ENCODE measurements at places on chromosomes 7 and 10. TPM values are rescaled to one million over a fixed set of nuclear protein-coding genes. Genes with fewer than 3 reads are reported as not detected.

DNA sequence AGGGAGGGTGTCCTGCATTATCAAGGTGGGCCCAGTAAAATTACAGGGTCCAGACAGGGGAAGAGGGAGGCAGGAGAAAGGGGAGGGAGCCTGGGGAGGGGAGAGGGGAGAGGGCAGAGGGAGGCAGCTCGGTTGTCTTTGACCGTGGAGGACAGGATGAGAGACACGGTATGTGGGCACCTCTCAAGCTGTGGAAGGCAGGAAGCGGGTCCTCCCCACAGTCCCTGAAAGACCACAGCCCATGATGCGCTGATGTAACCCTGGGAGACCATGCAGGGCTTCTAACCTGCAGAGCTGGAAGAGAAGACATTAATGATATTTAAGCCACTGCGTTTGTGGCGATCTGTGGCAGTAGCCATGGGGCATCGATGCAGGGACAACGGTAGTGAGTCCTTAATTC lies 27.2 kb upstream of the MNX1 start:
- H3K4me3 ChIP-seq, result no peak overlapping the region
- H3K4me1 ChIP-seq, result no peaks in the 10 kb centered on the region
- peaks cover 30% of the 10 kb centered on the region for H3K27me3 ChIP-seq
- H3K36me3 ChIP-seq, result no peaks in the 10 kb centered on the region

- H3K4me1 ChIP-seq, result peaks cover 42% of the 10 kb centered on the region
- H3K36me3 ChIP-seq, result no peaks in the 10 kb centered on the region
- H3K27ac ChIP-seq, result no peak overlapping the region
- no peak for DNase-seq
- no peaks in the 10 kb centered on the region for H3K27me3 ChIP-seq
- no peak overlapping the region for H3K4me3 ChIP-seq
Measured at GRCh38 chr10:69894156-69894555, 92.5 kb downstream of the COL13A1 start.

DNA sequence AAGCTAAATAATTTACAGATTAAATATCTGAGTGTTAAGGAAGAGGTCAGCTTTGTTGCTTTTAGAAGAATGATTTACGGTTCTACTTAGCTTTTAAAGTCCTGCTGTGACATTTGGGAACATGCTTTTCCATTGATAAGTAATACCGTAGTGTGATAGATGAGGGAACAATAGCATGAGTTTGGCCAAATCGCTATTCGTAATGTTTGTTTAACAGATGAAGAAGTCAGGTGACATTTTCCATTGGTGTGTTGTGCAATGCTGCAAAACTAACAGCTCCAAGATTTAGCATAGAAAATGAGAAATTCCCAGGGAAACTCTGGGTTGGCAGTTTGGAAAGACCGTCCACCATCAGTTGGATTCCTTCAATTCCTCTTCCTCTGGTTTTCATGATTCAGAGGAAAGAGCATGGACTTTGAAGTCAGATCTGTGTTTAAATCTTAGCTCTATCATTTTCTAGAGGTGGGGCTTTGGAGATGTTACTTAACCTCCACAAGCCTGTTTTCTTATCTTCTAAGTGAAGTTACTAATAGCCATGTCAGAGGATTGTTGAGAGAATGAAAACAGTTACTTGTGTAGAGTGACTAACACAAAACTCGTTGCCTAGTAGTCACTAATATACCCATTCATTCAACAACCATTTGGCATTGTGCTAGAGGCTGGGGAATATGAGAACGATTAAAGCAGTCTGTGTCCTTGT lies 140.4 kb upstream of the BMPER start:
- no peak overlapping the region for H3K27ac ChIP-seq
- H3K4me1 ChIP-seq, result peaks cover 10% of the 10 kb centered on the region
- H3K36me3 ChIP-seq, result no peaks in the 10 kb centered on the region
- H3K4me3 ChIP-seq, result no peak overlapping the region
- DNase-seq, result no peak
- H3K27me3 ChIP-seq, result no peaks in the 10 kb centered on the region

DNA sequence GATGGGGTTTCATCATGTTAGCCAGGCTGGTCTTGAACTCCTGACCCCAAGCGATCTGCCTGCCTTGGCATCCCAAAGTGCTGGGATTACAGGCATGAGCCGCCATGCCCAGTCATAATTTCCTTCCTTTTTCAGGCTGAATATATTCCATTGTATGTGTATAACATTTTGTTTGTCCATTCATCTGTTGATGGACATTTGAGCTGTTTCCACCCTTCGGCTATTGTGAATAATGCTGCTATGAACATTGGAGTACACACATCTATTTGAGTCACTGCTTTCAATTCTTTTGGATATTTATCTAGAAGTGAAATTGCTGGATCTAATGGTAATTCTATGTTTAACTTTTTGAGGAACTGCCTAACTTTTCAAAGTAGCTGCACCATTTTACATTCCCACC lies 34.6 kb downstream of the TLX1 start:
- no peak for DNase-seq
- peaks cover 45% of the 10 kb centered on the region for H3K27me3 ChIP-seq

DNA sequence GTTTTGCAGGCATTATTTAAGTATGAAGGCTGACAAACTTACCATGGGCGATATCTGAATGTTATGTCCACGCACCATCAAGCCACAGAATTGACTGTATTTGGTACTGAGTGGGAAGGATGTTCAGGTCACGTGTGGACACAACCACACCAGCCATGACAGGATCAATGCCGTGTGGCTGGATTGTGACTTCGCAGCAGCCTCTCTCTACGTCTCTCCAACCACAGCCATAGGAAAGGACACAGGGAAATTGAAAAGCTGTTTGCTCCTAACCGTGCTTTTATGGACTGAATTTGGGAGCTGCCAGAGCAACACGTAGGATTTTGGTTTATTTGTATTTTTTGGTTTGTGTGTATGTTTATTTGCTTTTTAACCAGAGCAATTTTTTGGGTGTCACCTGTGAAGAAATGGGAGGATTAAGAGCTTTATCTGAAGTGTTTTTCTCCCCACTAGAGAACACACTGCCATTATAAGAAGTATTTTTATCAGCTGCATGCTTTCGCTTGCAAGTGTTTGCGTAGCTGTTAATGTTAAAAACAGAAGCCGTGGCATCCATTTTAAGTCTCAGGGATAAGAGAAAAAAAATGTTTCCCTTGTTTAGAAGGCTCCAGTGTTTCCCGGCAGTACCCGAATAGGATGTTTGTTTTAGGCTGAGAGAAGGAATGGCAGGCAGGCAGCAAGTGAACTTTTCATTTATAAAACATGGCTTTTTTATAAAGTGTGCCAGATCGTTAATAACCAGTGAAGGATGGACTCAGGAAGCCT lies 401.1 kb upstream of the NFE2L3 start:
- no peaks in the 10 kb centered on the region for H3K27me3 ChIP-seq
- peaks cover 17% of the 10 kb centered on the region for H3K4me1 ChIP-seq
- peak overlapping the region; percentile 68 for H3K27ac ChIP-seq
- H3K36me3 ChIP-seq, result no peaks in the 10 kb centered on the region
- DNase-seq, result peak; percentile 80

GRCh38 chr10:29142516-29143314 lies 146.2 kb upstream of the LYZL1 start:
- H3K4me1 ChIP-seq, result no peaks in the 10 kb centered on the region
- H3K27me3 ChIP-seq, result peaks cover 6% of the 10 kb centered on the region
- H3K36me3 ChIP-seq, result no peaks in the 10 kb centered on the region
- no peak overlapping the region for H3K27ac ChIP-seq
- H3K4me3 ChIP-seq, result no peak overlapping the region

DNA sequence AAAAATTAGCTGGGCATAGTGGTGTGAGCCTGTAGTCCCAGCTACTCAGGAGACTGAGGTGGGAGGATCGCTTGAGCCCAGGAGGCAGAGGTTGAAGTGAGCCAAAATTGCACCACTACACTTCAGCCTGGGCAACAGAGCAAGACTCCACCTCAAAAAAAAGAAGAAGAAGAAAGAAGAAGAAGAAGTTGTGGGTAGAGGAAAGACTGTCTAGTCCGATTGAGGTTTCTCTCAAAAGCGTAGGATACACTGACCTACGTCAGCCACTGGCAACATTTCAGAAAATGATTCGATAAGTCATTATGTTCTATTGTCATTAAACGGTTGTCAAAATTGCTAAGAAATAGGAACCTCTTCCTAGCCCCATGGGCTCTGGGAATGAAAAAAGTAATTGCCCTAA lies 22.3 kb upstream of the RHBDD2 start:
- H3K4me3 ChIP-seq, result no peak overlapping the region
- no peaks in the 10 kb centered on the region for H3K27me3 ChIP-seq
- no peaks in the 10 kb centered on the region for H3K36me3 ChIP-seq
- peak; percentile 53 for DNase-seq
- no peaks in the 10 kb centered on the region for H3K4me1 ChIP-seq

GRCh38 chr10:49356944-49357343 lies 38.9 kb downstream of the DRGX start:
- DNase-seq, result no peak
- H3K4me1 ChIP-seq, result peaks cover 20% of the 10 kb centered on the region
- no peaks in the 10 kb centered on the region for H3K36me3 ChIP-seq
- no peak overlapping the region for H3K27ac ChIP-seq

GRCh38 chr10:2985729-2986232 lies 81.6 kb upstream of the PFKP start:
- H3K27ac ChIP-seq, result no peak overlapping the region
- H3K4me3 ChIP-seq, result no peak overlapping the region
- peaks cover 2% of the 10 kb centered on the region for H3K27me3 ChIP-seq
- no peak for DNase-seq
- no peaks in the 10 kb centered on the region for H3K36me3 ChIP-seq

DNA sequence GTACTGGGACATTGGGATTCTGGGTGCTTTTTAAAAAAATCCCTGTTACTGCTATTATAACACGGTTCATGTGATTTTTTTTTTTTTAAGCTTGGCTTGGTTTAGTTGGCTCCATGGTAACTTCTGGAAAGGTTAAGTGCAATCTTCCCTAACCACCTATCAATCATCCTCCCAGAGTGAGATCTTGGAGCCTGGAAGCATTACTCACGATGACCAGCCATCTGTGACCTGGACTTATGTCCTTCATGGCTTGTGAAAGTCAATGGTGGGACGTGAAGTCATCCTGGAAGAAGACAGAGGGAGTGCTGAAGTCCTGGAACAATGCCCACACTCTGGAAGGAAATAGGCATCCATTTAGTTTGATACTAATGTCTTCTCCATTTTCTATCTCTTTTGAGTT lies 135.5 kb upstream of the FRMD4A start:
- no peak overlapping the region for H3K4me3 ChIP-seq
- DNase-seq, result peak; percentile 92
- no peaks in the 10 kb centered on the region for H3K36me3 ChIP-seq
- H3K4me1 ChIP-seq, result peaks cover 8% of the 10 kb centered on the region
- no peak overlapping the region for H3K27ac ChIP-seq

DNA sequence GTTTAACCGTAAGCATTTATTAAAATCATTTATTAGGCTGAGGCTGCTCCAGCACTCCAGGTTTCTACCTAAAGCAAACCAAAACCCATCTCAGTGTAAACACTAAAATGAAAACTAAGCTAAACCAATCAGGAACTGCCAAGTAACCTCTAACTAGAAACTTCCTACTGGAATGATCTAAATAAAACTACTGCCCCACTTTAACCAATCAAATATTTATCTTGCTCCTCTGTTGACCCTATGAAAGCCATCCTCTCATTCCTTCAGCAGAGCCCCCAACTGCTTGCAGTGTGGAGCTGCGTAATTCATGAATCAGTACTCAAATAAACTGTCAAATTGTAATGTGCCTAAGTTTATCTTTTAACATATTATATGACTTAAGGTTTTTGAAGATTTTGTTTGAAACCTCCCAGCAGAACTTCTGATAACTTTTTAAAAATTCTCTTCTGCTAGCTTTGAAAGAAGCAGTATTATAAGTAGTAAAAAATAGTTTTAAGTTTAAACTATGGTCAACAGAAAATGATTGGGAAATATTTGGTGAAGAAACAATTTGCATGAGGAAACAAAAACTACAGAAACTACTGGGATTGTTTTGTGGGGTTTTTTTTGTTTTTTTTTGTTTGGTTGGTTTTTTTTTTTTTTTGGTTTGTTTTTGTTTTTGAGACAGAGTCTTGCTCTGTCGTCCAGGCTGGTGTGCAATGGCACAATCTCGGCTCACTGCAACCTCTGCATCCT lies 47.4 kb downstream of the GPR37 start:
- no peaks in the 10 kb centered on the region for H3K27me3 ChIP-seq
- DNase-seq, result no peak
- H3K36me3 ChIP-seq, result no peaks in the 10 kb centered on the region
- H3K27ac ChIP-seq, result no peak overlapping the region
- no peaks in the 10 kb centered on the region for H3K4me1 ChIP-seq

TEX36 gene
- total RNA-seq, result not detected

PPP1R9A gene
- 45.0 TPM for total RNA-seq

RAPGEF5 gene
- total RNA-seq, result 21.8 TPM
